GOT3 (cell line): ENCODE measurements at places on chromosomes 1 and 21.

- no peak for DNase-seq
Observed at GRCh38 chr1:48701445-48701844, 75.2 kb downstream of the BEND5 start.

- DNase-seq = no peak
Observed at GRCh38 chr1:100249155-100249536, 488 bp downstream of the DBT start.

DNA sequence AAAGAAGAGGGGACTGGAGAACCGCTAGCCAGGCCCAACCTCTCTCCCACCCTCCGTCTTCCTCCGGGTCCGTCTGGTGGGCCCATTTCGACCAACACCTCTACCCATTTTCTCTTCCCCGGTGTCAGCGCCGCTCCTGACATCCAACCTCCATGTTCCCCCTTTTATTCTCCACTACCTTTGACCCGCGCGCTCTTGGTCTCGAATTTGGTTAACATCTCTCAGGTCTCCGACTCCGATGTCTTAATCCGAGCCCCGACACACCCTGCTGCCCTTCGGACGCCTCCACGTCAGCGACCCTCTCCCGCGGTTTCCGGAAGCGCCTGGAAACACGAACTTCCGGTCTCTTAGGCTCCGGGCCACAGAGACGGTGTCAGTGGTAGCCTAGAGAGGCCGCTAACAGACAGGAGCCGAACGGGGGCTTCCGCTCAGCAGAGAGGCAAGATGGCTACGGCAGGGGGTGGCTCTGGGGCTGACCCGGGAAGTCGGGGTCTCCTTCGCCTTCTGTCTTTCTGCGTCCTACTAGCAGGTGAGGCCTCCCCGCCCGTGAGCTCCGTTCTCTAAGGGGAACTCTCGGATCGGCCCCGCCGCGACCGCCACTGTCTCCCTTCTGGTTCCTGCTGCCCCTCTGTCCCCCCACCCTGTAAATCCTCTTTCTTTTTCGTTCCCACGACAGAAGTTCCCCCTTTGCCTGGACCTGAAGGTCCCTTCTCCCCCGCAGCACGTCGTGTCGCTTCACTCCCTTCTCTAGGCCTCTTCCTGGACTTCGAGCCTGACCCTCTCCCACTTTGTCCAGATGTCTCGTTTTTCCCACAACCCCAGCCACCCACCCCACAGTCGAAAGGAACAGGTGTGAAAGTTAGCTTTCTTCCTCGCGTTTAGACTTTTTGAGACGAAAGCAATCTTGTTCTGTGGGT lies at the start of the genes COPA and NCSTN:
Gene COPA (minus strand): TSS at position 298 of the 917 bp plus-strand sequence. CDS start 80 bp downstream, at position 218.
Gene NCSTN (plus strand): TSS at position 431 of the 917 bp plus-strand sequence. CDS start 14 bp downstream, at position 445.
- DNase-seq = peak; percentile 64

DNA sequence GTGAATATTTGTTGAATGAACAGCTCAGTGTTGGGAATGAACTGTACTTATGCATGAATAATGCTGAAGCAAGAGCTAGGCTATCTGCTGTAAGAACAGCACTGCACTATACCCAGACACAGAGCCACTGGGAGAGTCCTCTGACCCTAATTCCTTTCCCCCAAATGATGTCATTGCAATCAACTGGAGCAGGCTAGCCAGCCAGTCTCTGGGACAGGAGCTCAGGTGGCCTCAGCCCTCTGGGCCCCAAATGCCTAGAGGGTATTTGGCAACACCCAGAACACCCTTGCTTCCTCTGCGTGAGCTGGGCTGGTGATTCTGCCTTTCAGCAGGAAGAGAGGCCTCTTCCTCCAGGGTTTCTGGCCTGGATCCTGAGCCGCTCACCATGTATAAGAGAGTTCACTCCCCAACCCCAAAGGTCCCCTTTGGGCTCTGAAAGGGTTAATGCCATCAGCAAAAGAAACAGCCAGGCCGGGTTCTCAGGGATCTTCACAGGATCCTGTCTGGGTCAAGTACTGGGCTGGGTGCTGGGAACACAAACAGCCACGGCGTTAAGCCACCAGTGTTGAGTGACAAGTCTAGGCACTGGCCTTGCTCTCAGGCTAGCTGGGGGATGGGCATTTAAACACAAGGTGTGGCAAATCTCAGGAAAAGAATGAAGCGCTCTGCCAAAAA lies 3.7 kb upstream of the PADI4 start:
- DNase-seq = no peak

DNA sequence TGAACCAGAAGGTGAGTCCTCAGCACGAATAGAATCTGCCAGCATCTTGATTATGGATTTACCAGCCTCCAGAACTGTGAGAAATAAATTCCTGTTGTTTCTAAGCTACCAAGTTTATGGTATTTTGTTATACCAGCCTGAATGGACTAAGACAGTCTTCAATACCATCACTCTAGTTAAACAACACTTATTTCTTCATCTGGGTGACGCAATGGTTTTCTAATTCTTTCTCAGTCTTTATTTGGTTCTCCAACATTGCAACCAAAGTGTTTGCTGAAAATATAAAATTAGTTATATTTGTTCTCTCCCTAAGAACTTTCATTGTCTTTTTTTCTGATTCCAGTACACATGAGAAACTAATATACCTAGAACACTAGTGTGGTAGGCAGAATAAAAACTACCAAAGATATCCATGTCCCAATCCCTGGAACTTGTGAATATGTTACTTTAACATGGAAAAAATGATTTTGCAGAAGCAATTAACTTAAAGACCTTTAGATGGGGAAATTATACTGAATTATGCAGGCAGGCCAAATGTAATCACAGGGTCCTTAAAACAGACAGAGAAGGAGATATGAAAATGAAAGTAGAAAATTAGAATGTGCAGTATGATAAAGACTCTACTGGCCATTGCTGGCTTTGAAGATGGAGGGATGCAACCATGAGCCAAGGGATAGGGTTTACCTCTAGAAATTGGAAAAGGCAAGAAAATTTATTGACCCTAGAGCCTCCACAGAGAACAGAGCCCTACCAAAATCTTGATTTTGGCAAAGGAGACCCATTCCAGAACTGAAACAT lies 1115.1 kb downstream of the PLA2G4A start:
- DNase-seq = no peak

- DNase-seq = no peak
Observed at GRCh38 chr1:94325377-94326302, 88.3 kb upstream of the ARHGAP29 start.

DNA sequence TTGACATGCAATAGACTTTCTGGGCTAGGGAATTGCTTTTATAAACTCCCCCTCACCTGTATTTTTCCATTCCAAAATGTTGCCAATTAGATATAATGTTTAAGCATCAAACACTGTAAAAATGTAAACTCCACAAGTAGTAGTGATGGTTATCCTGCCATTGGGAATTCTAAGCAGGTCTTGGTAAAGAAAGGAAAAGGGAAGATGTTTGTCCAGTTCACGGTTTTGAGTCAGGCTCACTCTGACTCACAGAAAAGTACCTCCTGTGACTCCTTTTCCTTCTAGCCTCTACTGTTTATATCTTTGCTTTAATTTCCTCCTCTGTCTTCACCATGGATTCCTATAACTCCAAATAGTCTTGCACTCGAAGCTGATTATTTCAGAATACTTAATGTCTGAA lies 19.0 kb upstream of the PTPN14 start:
- no peak for DNase-seq

DNA sequence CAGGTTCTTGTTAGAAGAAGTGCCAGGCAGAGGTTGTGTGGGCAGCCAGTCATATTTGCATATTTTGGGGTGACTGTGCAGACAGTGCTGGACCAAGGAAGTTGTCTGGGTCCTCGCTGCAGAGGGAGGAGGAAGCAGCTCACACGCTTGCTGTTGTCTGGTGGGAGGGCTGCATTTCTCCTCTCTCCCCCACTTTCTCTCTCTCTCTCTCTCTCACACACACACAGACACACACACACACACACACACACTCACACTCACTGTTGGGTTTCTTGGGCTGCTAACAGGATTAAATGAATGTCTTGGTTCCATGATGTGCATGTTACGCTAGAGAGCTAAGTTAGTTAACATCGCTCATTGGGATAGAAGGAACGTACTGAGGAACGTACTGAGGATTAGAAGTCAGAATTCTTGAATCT lies 72.9 kb downstream of the AGPAT3 start:
- DNase-seq = no peak

- no peak for DNase-seq
Observed at GRCh38 chr1:41296506-41296905, 54.4 kb upstream of the SCMH1 start.

DNA sequence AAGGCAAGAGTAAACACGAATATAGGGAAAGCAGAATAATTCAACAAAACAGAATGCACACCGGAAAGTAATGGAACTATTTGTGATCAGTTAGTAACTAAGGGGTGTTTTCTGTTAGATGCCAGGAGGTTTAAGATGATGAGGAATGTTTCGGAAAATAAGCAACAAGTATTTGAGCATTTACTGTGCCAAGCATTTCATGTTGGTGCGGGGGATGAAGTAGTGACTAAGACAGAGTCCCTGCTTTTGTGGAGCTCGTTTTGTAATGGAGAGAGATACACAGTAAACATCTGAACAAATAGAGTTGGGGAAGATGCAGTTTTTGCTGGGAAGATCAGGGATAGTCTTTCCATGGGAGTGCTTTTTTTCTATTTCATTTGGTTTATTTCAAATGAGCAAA lies 78.7 kb downstream of the DYRK1A start:
- no peak for DNase-seq

DNA sequence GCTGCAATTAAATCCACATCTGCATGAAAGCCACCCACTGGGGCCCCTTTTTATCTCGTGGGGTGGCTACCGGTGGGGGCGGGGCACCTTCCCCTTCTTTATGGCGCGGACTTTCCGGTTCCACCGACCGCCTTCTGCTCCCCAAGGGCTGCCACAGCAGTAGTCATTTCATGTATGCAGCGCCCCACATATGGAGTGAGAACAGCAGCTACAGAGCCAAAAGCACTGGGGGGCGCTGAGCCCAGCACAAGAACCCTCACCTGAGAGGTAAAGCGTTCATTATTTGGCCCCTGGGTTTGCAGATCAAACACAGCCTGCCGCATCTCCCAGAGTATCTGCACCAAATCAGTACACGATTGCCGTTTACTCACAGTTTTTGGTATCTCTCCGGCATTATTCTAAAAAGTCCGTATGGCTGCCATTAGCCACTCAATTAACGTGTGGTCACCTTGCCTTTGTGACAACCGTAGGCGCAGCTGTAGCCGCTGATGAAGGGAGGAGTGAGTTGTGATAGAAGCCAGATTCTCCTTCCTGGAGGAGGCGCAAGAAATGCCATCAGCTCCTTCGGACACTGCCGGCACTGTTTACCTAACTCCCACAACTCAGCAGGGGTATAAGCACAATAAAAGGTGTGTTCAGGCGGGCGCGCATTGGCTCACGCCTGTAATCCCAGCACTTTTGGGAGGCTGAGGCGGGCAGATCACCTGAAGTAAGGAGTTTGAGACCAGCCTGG lies 30.4 kb upstream of the CR2 start:
- no peak for DNase-seq

DNA sequence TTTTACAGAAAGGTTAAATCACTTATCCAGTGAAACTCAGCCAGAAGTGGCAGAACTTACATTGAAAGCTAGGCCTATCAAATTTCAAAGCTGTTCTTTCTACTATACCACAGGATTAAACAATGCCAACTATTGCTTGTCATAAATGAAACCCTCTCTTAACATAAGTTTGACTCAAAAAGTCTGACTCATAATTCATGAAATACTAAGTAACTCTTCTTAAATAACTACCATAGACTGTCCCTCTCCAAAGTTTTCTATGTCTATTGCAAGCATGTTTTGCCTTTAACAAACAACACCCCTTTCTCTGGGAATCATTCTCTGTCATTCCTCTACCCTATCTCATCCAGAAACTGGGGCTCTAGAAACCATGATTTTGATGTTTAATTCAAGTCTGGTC lies 109.5 kb upstream of the UBE2U start:
- no peak for DNase-seq

DNA sequence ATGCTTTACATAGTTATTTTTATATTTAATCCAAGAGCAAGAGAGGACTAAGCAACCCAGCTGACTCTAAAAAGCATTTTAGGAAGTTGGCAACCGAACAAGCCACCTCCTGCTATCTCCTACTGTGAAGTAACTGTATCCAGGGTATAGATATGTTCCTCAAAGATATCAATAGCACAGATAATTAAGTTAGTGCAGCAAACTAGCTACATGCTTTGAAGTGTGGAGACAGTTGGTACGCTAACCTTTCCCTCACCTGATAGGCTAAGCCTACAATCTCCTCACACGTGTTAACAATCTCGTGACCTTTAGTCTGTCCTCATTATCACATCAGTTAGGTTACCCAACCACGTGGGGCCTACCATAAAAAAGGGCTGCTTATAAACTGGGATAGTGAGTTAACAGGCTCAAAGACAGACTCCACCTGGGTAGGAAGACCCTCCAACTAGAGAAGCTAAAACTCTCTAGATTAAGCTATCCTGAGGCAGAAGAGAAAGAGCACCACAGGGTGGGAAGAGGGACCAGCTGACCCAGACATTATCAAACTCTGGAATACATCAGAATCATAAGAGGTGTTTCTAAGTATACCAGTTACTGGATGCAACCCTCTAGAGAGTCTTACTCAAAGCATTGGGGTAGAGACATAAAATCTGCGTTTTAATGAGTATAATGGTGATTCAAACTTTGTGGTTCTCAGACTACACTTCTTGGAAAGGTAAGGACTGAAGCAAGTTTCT lies 340.1 kb upstream of the ESRRG start:
- DNase-seq = no peak

GRCh38 chr1:87647430-87648177 lies 318.9 kb downstream of the LMO4 start:
- no peak for DNase-seq
